Heart left ventricle (tissue), 16 donors: ENCODE measurements at places on chromosomes 4 and X. TPM values are rescaled to one million over a fixed set of nuclear protein-coding genes. Genes with fewer than 3 reads are reported as not detected.
A peak's percentile ranks its signal among the peaks of the same experiment; 100 is the strongest.

Gene PHOX2B
- not detected for total RNA-seq

DNA sequence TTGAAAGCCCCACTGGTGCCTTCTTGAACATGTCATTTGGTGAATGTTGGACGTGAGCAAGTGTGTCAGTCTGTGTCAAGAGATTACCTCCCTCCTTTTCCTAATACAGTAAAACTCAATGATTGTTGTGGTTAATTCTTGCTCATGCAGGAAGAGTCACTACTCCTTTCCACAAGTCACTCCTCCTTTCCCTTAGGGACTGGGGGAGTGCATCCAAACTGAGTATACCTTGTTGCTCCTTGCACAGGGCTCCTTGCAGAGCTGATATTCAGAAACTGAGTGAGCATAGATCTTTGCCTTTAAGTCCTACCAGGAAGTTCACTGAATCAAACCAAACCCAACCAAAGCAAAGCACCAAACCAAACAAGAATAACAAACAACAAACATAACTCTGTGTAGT lies 63.9 kb downstream of the GPR50 start:
- DNase-seq = no peak

- DNase-seq = peak; percentile 65
These were observed 2.8 kb upstream of the PCDH7 start for GRCh38 chr4:30717208-30718020.

DNA sequence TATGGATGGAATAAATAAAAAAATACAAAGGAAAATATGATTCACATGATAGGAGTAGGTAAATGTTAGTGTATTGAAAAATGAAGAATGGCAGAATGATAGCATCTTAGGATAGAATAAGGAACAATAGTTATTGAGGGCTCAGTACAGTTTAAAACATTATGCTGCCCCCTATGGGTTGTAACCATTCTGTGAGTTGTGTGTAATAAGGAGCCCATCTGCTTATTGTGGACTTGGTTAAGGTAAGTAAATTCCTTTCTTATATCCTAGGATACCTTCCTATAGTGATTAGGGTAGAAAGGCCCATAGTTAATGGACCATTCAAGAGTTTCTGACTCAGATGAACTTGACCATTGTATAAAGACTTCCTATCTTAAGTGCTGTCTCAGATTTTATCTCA lies 195.8 kb downstream of the PDHA2 start:
- no peak for DNase-seq

Gene SYN1
- total RNA-seq = 12.9 TPM

DNA sequence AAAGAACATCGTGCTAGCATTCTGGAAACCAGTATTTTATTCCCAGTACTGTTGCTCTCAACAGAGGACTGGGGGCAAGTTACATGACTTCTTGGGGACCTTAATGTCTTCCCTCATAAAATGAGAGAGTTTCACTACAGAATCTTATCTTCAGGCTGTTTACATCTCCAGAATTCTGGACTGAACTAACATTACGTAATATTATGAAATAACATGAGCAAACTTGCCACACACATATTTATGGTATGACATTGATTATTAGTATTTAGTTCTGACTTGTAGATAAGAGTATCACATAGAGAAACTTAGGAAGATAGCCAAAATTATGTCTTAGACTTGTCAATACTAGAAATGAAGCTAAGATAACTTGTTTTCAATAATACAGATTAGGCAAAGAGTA lies 68.0 kb downstream of the NFKB1 start:
- DNase-seq = no peak

Gene ANXA3
- 19.9 TPM for total RNA-seq

DNA sequence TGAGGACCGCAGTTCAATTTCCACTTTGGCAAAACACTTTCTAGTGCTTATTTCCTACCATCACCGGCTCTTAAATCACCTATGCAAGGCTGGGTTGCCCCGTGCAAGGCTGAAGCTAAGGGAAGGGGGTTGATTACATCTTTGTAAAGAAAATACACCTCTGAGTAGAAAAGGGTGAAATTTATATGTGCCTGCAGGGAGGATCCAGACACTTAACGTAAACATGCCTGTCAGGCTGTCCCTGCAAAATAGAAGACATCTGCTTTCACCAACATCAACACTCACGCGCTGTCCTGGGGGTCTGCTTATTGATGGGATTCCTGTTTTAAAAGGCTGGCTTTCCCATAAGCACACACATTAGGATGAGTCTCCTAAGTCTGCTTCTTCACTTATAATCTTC lies 92.0 kb downstream of the PRKX start:
- no peak for DNase-seq

Gene MTNR1A
- not detected for total RNA-seq

Gene ATP5ME
- total RNA-seq = 635 TPM

DNA sequence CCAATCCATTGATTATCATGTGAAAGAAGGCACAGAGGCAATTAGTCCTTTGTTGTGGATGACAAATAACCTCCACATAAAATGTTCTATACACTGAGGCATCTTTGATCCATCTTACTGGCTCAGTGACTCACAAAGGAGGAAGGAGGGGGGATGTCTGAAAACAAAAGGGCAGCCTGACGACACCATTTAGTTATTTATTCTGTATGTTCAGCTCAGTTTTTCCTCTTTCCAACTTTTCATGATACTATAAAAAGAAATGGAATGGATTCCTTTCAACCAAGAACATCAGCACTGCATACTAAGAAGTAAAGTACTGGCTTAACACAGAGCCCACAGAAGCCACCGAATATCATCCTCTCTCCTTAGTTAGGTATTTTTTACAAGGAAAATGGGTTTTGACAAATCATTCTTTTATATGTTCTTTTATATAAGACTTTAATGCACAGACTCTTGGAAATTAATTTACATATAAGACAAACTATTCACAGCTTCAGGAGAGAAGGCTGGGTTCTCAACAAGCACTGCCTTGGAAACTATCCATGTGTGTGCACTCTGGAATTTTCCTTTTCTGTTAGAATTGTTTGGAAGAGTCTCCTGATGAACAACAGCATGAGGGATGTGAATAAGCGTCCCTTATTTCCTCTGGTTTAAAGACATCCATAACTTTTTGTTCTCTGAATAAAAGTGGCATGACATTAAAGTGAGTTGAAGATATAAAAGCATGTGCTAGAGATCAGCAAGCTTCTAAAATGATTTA lies 135.6 kb downstream of the TSPAN5 start:
- no peak for DNase-seq

- no peak for DNase-seq
These were observed 29.4 kb downstream of the DTHD1 start for GRCh38 chr4:36310793-36311192.

Gene ASMT
- not detected for total RNA-seq

Gene BANK1
- total RNA-seq = 0.46 TPM

Gene RHOH
- 0.56 TPM for total RNA-seq

Gene OPRPN
- total RNA-seq = not detected

GRCh38 chrX:149521438-149521837 lies 16.3 kb upstream of the IDS start:
- no peak for DNase-seq

Gene CLGN
- total RNA-seq = 75.1 TPM

Gene CYLC1
- not detected for total RNA-seq

DNA sequence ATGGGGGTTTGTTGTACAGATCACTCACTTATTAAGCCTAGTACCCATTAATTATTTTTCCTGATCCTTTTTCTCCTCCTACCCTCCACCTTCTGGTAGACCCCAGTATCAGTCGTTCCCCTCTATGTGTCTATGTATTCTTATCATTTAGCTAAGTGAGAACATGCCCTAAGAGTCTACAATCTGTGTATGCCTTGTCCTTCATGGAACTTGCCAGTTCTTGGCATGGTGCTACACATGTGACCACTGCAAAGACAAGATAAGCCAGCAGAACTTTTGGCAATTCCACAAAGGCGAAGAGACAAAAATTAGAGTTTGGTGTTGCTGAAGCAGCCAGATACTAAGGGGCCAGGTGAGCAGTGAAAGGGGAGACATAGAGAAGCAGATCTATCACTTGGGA lies 101.3 kb downstream of the CORIN start:
- DNase-seq = no peak

GRCh38 chrX:148381603-148382002 lies 118.8 kb upstream of the AFF2 start:
- no peak for DNase-seq

DNA sequence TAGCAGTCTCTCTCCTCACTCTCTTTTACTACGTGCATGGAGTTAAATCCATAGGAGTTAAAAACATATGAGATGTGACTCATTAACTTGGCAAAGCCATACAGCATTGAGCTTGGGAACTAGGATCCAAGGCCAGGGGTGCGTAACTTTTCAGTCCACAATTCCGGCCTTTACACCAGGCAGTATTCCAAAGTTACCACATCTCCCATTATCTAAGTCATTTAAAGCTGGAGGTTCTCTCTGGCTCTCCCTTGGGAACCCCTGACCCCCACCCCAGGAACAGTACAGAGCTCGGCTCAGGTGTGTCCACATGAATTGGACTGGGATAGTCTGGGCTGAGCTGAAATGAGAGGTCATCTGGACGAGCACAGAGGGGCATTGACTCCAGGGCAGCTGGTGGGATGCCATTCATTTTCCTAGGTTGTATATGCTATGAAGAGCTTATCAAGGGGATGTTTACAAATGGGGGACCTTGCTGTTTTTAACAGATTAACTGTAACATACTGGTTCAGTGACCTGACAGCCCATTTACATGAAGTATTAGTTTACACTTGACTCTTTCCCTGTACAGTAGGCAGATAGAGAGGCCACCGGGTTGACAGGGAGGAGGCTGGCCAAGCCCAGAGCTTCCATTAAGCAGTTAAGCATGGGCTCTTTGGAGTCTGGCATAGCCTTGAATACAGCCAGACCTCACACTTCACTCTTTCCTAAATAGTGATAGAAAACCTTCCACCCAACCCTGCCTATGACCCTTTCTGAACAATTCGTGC lies 128.8 kb downstream of the RAB28 start:
- no peak for DNase-seq

Gene FMR1NB
- total RNA-seq = not detected

GRCh38 chrX:110985470-110985869 lies 110.5 kb upstream of the PAK3 start:
- no peak for DNase-seq

GRCh38 chrX:31713120-31713519 lies 641.3 kb upstream of the FTHL17 start:
- no peak for DNase-seq

- no peak for DNase-seq
These were observed 53.1 kb downstream of the OCRL start for GRCh38 chrX:129593137-129593536.

GRCh38 chr4:1002131-1002630 lies 9.0 kb upstream of the SLC26A1 start:
- DNase-seq = no peak

DNA sequence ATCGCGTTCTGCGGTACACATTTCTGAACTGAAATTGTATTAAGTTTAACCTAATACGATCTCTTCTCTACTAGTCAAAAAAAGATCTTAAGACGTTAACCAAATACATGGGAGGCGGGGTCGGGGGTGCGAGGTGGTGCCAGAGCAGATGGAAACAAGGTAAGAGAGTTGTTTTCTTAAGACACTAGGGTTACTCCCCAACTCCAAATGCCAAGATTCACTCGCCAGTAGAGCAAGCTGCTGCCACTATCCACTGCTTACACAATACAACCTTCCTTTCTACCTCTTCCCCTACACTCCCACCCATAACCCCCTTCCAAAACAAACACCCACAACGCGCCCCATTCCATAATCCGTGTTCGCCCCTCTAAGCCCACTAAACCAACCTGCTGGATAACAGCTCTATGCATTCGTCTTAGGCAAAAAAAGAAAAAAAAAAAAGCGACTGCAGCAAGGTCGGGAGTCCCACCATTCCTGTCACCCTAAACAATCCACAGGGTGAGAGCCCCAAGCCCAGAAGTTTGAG lies 1.3 kb downstream of the LCORL start:
- no peak for DNase-seq

Gene TMSB4X
- total RNA-seq = 1,303 TPM

Gene VSIG4
- total RNA-seq = 61.6 TPM

GRCh38 chrX:6517376-6517775 lies 17.5 kb downstream of the VCX3A start:
- no peak for DNase-seq

Gene PLAC8
- total RNA-seq = 0.83 TPM

- no peak for DNase-seq
These were observed 173.9 kb downstream of the GRIA3 start for GRCh38 chrX:123357941-123358340.

Gene CYSLTR1
- 3.9 TPM for total RNA-seq

DNA sequence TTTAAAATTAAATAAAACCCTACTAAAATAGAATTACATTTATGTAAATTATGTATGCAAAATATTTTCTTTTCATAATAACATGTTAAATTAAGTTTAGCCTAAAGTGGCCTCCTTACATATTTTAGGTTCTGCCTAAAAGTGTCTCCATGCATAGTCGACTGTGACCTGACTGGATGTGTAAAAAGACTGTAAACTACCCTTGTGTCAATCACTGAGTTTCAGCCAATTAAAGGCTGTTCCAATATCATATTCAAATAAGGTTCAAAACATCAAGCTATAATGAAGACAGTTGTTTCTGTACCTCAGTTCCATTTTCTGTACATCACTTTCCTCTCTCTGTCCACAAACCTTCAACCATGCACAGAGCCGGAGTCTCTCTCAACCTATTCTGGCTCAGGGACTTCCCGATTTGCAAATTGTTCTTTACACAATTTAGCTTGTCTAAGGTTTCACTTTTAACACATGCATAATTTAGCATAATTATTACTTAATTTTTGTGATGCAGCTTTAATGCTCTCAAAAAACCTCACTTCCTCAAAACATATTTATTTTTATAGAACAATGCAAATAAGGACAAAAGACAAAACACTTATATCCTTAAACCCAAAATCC lies 60.1 kb downstream of the SH3RF1 start:
- DNase-seq = no peak

Gene SUV39H1
- 3.6 TPM for total RNA-seq

Gene MAGEA4
- not detected for total RNA-seq

DNA sequence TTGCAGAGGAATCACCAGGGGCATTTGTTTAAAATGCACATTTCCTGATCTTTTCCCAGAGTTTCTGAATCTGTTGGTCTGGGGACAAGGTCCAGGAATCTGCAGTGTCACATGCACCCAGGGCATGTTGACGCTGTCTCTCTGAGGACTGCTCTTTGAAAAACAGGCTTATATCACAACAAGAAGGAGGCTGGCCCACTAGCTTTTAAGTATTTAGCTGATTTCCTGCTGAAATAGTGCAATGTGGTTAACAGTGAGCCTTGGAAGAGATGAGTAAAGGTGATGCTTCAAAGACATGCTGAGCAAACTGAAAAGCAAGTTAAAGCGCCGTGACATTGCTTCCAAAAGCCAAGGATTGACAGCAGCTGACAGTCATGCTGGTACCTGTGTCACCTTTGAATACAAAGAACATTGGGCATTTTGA lies 18.6 kb upstream of the SEPSECS start:
- no peak for DNase-seq

DNA sequence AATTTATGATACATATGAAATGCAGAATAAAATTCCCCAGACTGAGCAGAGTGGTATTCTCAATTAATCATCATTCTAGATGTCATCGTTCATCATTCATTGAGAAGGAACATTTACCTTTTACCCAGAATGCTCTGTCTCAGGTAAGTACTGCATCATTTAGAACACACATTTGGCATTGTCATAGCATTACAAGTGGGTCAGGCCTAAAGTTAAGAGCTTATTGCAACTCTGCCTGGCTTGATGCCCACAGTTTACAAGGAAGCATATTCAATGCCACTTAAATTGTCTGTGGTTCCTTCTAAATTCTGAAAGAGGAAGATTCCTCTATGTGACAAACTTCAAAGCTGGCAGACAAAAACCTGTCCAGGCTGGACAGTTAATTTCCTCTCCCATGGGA lies 87.3 kb downstream of the CAMK2D start:
- no peak for DNase-seq
